ENCODE measurements at places on chromosomes 5 and 9. TPM values are rescaled to one million over a fixed set of nuclear protein-coding genes. Genes with fewer than 3 reads are reported as not detected.

TLN1 gene
- 116 TPM for polyA plus RNA-seq

PCDHGA1 gene
- 0.80 TPM for polyA plus RNA-seq

GRCh38 chr9:83934569-83935275, 13.5 kb upstream of the KIF27 start:
- DNase-seq = no peak

- DNase-seq = no peak
Observed at GRCh38 chr5:77129391-77129990, 42.4 kb upstream of the ZBED3 start.

- peak; percentile 12 for DNase-seq
Observed at GRCh38 chr9:70607329-70607728, 192.9 kb upstream of the KLF9 start.

- no peak for DNase-seq
Observed at GRCh38 chr5:137078171-137078665, 420.9 kb downstream of the SPOCK1 start.
